ENCODE measurements at places on chromosomes 7 and 10. TPM values are rescaled to one million over a fixed set of nuclear protein-coding genes. Genes with fewer than 3 reads are reported as not detected.

DNA sequence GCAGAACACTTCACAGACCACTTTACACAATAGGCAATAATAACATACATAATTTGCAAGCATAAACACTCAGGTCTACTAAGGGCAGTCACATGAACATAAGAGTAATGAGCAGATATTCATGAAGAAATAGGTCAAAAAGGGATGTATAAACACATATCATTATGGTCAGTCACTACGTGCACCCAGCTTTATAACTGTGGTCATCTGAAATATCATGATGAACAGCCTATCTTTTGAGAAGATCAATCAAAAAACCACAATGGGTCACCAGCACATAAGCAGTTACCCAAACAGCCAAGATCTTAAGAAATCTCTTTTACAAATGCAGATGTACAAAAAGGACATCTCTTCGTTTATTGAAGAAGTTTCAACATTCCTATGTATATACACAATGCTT, 35.5 kb upstream of the DRGX start:
- no peaks in the 10 kb centered on the region for H3K4me1 ChIP-seq
- H3K27ac ChIP-seq = no peak overlapping the region
- H3K4me3 ChIP-seq = no peak overlapping the region
- no peaks in the 10 kb centered on the region for H3K36me3 ChIP-seq
- no peak for DNase-seq

DNA sequence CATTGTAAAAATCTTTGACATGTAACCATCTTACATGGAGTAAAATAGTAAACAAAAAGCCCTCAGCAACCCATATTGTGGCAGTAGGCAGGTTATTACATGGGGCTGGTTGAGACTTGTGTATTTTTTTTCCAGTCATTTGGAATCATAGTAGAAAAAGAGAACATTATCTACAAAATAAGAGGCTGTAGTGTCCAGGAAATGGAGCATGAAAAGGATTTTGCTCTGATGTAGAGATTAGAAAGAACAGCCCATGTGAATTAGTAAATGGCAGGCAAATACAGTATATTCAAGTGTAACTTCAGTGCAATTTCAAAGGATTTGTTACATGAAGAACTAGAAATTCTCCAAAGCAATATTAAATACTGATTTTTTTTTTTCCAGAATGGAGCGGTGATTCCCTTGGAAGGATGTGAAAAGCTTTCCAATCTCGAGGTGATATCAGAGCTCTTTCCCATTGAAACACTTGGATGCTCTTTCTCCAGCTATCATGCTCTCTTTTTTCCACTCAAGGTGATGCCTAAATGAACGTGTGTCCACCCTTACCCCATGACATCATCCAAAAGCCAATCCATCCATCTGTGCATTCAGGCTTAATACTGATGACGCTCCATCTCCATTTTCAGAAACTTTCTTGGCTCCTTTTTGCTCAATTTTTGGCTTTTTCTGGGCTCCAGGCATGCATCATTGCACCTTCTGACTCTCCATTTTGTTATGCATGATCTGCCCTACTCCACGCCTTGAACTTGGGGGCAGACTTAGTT, 1034.7 kb downstream of the TYW1 start:
- no peak overlapping the region for H3K27ac ChIP-seq
- H3K4me3 ChIP-seq = no peak overlapping the region
- no peaks in the 10 kb centered on the region for H3K27me3 ChIP-seq
- H3K4me1 ChIP-seq = no peaks in the 10 kb centered on the region

- no peak overlapping the region for H3K27ac ChIP-seq
- no peaks in the 10 kb centered on the region for H3K27me3 ChIP-seq
- no peak for DNase-seq
- H3K36me3 ChIP-seq = no peaks in the 10 kb centered on the region
- peaks cover 9% of the 10 kb centered on the region for H3K4me1 ChIP-seq
Observed at GRCh38 chr7:2553831-2554581, 1.3 kb downstream of the BRAT1 start.

The RPEL1 gene
- polyA plus RNA-seq = not detected

The C10orf53 gene
- polyA plus RNA-seq = not detected
